Fibroblast of lung (primary cell): ENCODE measurements at places on chromosomes 13 and 19.

DNA sequence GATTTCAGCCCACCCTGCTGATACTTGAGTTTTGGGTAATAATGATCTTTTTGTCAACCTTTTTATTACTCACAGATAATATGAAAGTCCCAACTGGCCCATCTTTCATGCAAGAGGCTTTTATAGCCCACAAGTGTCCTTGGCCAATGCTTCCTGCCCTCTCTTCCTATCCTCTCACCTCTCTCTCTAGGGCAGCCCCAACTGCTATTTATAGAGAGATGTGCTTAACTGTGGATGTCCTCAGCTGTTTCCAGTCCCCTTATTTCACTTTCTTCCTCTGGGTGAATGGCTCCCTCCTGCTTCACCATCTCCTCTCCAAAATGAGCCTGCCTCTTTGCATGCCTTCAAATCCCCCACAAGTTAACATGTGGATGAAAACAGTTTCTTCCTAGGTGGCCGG, 27.4 kb downstream of the ARHGEF7 start:
- DNase-seq = no peak

DNA sequence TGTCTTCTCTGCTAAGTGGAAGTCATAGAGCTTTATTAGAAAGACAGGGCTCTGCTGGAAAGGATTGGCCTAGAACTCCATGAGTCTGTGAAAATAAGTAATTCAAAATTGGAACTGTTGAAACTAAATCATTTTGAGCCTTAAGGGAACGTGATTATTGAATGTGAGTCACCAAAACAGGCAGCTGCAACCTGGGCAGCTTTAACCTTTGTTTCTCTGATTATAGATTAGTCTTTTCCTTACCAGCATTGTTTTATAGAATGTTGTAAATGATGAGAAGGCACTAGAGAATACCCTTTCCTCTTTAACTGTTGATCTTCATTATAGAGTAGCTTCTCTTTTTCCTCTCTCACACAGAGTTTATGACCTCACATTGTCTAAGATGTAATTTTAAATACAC, 638.8 kb upstream of the SLITRK6 start:
- DNase-seq = no peak

- DNase-seq = no peak
Measured at GRCh38 chr19:44809577-44810233, 802 bp downstream of the BCAM start.

DNA sequence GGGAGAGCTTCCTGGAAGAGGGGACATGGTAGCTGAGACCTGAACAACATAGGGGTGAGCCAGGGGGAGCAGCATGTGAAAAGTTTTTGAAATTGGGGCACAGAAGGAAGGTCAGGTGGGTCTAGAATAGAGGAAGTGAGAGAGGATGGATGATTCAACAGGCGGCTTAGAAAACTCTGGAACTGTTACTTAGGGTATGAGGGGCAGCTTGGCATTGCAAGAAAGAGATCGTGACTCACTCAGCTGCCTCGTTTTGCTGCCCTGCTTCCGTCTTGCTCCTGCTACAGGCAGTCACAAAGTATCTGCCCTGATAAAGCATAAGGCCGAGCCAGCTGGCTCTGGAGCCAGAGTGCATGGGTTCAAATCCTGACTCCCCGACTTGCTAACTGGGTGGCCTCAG, 1.3 kb upstream of the CEACAM20 start:
- peak; percentile 50 for DNase-seq

- peak; percentile 54 for DNase-seq
Measured at GRCh38 chr19:54478677-54479266, 5.7 kb upstream of the CDC42EP5 start.

DNA sequence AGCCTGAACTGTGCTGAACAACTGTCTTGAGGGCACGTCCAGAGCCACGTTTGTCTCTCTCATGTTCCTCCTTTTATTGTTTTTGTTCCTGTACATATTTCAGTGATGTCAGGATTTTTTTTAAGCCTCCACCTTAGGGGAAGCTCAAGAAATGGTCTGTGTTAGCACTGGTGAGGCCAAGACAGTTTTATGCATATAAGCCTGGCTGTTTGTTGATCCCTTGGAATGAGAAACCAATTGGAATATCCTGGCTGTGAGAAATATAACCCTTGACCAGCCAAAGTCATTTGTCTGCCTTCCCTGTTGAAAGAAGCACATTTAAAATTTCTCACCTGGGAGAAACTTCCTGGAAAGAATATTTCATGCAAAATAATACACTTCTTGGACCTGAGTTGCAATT, 115.8 kb downstream of the DNAJC15 start:
- DNase-seq = no peak

DNA sequence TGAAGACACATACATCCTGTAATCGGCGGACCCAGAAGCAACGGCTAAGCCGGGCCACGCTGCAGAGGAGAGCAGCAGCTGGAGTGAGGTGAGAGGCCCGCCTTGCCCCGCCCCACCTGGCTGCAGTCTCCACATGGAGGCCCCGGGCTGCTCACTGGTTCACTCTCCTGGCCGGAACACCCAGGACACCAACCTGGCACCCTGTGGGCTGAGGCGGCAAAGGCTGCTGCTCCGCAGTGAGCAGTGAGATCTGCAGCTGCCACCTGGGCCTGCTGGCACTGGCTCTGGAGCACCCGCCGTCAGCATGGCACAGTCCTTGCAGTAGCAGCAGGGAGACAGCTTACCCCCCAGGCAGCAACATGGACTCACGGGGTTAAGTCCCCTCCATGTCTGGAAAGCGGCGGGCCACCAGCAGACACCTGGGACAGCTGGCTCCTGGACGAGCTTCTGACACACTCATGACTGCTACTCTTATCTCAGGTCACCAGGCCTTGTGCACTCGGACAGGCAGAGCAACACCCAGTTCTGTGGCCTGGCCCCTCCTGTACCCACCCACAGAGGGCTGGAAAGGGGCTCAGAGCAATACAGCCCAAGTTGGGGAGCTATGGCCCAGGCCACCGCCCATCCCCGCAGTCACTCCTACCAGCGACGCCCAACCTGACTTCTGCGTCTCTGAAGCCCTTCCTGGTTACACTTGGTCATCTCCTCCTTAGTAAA, 13.2 kb upstream of the KPTN start:
- no peak for DNase-seq

DNA sequence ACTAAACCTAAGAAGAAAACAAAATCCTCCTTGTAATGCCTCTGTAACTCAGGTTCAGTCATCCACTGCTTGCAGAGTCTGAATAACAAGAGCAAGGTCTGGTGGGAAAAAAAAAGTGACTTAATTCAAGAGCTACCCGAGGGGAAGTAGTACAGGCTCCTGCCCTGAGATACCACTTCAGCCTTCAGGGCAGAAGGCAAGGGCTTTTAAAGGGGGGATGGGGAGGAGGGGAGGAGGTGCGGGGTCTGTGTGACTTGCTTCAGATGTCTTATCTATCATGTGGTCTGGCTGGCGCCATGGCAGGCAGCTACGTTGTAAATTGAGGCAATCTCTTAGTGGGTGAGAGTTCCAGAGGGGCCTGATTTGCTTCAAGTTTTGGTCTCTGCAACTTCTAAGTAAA, 66.7 kb downstream of the LRRC63 start:
- no peak for DNase-seq

DNA sequence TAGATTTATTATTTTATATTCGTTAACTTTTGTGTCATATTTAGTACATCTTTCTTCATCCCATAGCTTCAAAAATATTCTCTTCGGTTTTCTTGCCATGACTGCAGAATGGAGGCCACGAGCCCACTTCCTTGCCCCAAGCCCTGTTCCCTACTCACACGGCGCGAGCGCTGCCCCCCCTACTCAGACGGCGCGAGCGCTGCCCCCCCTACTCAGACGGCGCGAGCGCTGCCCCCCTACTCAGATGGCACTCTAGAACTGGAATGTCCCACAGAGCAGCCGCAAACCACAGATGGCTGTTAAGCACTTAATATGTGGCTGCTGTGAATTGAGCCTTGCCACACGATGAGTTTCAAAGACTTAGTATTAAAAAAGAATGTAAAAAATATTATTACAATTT, 102.2 kb upstream of the PEG3 start:
- no peak for DNase-seq

- no peak for DNase-seq
Measured at GRCh38 chr19:15218501-15218900, 13.7 kb downstream of the EPHX3 start.

DNA sequence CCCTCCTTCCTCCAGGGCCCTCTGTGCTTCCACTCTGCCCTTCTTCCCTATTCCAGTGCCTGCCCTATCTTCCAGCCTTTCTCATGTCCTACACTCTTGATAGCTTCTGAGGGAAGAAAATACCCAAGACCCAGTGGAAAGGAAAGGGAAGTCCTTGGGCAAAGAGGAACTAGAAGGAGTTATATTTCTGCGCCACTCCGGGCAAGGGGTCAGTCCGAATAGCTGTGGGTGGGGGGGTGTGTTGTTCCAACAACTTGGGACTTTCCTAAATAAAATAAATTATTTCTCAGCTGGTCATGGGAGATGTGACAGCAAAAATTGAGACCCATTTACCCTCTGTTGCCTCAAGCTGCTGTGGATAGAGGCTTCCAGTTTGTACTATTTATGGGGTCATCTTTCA, 23.2 kb downstream of the CABP5 start:
- no peak for DNase-seq

DNA sequence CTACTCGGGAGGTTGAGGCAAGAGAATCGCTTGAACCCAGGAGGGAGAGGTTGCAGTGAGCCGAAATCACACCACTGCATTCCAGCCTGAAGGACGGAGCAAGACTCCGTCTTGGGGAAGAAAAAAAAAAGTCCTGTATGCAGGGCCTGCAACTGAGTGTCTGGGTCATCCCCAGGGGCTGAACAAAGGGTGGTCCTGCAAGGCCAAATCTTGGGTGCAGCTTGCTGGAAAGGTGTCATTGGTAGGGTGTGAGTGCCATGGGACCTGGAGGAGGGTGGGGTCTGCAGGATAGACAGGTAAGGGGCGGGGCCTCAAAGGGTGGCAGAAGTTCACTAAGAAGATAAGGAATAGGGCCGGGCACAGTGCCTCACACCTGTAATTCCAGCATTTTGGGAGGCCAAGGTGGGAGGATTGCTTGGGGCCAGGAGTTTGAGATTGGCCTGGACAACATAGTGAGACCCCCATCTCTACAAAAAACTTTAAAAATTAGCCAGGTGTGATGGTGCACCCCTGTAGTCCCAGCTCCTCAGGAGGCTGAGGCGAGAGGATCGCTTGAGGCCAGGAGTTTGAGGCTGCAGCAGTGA, 31.5 kb downstream of the ZSWIM4 start:
- DNase-seq = no peak

DNA sequence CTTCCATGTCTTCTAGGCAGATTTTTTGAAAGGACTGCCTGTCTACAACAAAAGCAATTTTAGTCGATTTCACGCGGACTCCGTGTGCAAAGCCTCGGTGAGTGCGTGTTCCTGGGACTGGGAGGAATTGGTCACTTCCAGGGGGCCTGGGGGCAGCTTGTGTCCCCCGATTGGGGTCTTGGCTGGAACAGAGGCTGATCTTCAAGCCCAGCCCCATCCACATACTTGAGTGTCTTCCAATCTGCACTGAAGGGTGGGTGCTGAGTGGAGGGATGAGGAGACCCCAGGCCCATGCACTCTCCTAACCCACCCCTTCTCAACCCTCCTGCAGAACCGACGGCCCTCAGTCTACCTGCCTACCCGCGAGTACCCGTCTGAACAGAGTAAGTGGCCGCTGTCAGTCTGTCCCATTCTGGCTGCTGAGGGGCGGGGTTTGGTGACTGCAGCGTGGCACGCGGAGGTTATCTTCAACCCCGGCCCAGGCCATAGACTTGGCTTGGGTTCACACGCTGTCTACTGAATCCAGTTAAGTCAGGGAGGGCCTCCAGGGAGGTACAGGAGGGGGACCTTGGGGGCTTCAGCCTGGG, 4.7 kb downstream of the DDA1 start:
- no peak for DNase-seq

GRCh38 chr13:110400786-110401533, 93.9 kb downstream of the COL4A2 start:
- peak; percentile 71 for DNase-seq

GRCh38 chr13:27712421-27712820, 79.9 kb upstream of the GSX1 start:
- DNase-seq = peak; percentile 15

GRCh38 chr13:110925023-110925612, 10.2 kb upstream of the ANKRD10 start:
- no peak for DNase-seq

DNA sequence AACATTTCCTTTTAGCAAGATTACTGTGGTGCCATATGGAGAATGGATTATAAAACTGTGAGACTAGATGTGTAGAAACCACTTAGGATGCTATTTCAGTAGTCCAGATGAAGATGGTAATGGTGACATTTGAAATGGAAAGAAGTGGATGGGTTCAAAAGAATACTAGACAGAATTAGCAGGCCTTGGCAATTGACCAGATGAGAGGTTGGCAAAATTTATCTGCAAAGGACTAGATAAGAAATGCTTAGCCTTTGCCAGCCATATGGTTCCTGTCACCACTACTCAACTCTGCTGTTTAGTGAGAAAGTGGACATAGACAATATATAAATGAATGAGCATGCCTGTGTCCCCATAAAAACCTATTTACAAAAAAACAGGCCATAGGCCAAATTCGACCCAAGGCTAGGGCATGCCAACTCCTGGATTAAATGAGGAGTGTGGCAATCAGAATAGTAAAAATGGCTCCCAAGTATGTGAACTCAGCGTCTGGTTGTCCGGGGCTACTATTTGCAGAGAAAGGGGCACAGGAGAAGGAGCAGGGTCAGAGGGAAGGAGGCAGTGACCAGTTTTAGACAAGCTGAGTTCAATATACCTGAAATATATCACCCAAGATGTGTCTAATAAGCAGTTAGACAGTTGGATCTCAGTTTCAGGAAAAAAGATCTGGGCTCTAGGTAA, 98.4 kb downstream of the ENOX1 start:
- no peak for DNase-seq

GRCh38 chr13:40589285-40590109, 76.9 kb downstream of the FOXO1 start:
- peak; percentile 77 for DNase-seq

GRCh38 chr13:111380431-111380830, 60.0 kb downstream of the TEX29 start:
- DNase-seq = no peak

DNA sequence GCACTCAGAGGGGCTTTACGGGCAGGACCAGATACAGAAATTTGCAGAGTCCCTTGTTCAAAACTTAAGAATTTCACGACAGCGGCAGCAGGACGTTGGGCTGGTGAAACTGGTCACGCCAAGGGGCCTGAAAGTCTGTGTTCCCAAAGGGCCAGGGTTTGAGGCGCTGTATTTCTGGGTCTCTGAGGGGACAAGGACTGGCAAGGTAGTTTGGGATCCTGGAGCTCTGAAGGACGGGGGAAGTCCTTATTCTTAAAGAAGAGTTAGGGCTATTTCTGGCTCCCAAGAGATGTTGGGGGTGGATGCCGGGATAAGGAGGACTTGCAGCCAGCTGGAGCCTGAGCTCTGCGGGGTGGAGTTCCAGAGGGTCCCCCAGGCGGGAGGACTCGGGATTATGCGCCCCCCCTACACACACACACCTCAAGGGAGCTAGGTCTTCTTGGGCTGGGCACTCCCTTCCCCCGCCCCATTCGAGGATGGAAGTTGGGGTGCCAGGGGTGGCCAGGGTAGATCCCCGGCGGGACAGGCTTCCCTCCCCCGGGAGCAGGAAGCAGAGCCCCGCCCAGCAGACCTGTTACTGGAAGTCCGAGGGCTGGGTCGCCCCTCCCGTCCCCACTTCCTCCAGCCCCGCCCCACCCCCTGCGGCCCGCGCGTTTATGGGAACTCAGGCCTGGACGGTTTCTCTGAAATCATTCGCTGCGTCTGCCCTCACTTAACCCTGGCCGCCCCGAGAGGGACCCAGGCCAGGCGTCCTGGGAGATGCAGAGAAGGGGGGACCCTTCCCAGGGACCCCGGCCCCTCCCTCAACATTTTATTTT, 5.6 kb downstream of the BCL3 start:
- peak; percentile 88 for DNase-seq

- no peak for DNase-seq
Measured at GRCh38 chr13:36630181-36630803, 43.5 kb upstream of the SERTM1 start.

GRCh38 chr13:100434010-100434763, 154.4 kb downstream of the GGACT start:
- peak; percentile 38 for DNase-seq
